ENCODE measurements at places on chromosomes 11 and 22. TPM values are rescaled to one million over a fixed set of nuclear protein-coding genes. Genes with fewer than 3 reads are reported as not detected.

DNA sequence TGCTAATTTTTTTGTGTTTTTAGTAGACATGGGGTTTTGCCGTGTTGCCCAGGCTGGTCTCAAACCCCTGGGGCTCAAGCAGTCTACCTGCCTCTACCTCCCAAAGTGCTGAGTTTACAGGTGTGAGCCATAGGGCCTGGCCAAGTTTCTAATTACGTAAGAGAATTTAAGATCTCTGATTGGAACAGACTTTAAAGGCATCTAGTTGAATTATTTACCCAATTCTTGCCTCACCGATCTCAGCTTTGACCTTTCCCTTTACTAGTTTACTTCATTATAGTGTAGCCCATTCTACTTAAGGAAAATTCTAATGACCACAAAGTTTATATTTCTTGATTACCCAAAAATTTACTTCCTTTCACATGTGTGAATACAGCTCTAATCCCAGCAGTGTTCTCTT, 81.6 kb downstream of the YAP1 start:
- no peaks in the 10 kb centered on the region for H3K27me3 ChIP-seq
- no peaks in the 10 kb centered on the region for H3K36me3 ChIP-seq
- no peak for DNase-seq
- H3K4me3 ChIP-seq, result no peak overlapping the region
- H3K27ac ChIP-seq, result no peak overlapping the region

DNA sequence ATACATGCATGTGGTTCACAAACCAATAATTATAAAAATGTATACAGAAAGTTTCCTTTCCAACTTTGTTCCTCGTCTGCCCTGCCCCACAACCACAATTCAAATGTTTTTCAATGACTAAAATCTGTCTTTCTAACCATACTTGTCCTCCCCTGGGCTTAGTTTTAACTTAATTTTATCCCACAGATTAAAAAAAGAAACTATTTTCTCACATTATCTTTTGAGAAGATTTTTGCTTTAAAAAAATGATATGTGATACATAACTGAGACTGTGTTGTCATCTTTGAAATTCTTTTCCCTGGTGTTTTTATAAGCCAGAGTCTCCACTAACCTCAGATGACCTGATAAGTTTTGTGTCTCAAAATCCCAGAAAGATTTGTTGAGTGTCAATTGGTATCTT, 79.0 kb downstream of the FDX1 start:
- no peak overlapping the region for H3K27ac ChIP-seq
- H3K4me3 ChIP-seq, result no peak overlapping the region
- no peak for DNase-seq
- H3K36me3 ChIP-seq, result no peaks in the 10 kb centered on the region
- H3K4me1 ChIP-seq, result no peaks in the 10 kb centered on the region

- DNase-seq, result no peak
- H3K27ac ChIP-seq, result no peak overlapping the region
- peaks cover 3% of the 10 kb centered on the region for H3K27me3 ChIP-seq
- H3K4me1 ChIP-seq, result no peaks in the 10 kb centered on the region
- H3K4me3 ChIP-seq, result no peak overlapping the region
- H3K36me3 ChIP-seq, result no peaks in the 10 kb centered on the region
Observed at GRCh38 chr11:66297610-66298009, 5.9 kb downstream of the TMEM151A start.

GRCh38 chr11:72070491-72070890, 9.9 kb downstream of the NUMA1 start:
- no peaks in the 10 kb centered on the region for H3K27me3 ChIP-seq
- DNase-seq, result no peak
- H3K4me3 ChIP-seq, result no peak overlapping the region
- peaks cover 2% of the 10 kb centered on the region for H3K36me3 ChIP-seq

DNA sequence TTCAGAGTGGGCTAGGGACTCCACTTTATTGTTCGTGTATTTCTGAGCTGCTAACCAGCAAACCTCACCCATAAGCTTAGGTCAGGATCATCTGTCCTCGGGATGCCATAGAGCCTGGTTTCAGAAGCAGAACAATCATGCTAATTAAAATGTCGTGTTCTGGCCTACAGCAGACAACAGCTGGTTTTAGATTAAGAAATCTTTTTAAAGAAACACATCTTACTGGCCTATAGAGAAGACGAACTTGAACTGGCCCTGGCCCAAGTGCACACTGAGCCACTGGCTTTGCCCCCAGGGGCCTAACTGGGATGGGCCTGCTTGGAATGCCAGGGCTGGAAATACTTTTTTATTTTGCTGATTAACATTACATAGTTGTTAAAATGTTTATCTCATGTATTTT, 63.2 kb downstream of the ALX4 start:
- no peaks in the 10 kb centered on the region for H3K4me1 ChIP-seq
- H3K4me3 ChIP-seq, result no peak overlapping the region
- H3K27me3 ChIP-seq, result no peaks in the 10 kb centered on the region
- no peak overlapping the region for H3K27ac ChIP-seq

- H3K27ac ChIP-seq, result no peak overlapping the region
- no peaks in the 10 kb centered on the region for H3K27me3 ChIP-seq
- no peaks in the 10 kb centered on the region for H3K36me3 ChIP-seq
- no peaks in the 10 kb centered on the region for H3K4me1 ChIP-seq
Observed at GRCh38 chr11:15141381-15141780, 26.7 kb downstream of the INSC start.

DNA sequence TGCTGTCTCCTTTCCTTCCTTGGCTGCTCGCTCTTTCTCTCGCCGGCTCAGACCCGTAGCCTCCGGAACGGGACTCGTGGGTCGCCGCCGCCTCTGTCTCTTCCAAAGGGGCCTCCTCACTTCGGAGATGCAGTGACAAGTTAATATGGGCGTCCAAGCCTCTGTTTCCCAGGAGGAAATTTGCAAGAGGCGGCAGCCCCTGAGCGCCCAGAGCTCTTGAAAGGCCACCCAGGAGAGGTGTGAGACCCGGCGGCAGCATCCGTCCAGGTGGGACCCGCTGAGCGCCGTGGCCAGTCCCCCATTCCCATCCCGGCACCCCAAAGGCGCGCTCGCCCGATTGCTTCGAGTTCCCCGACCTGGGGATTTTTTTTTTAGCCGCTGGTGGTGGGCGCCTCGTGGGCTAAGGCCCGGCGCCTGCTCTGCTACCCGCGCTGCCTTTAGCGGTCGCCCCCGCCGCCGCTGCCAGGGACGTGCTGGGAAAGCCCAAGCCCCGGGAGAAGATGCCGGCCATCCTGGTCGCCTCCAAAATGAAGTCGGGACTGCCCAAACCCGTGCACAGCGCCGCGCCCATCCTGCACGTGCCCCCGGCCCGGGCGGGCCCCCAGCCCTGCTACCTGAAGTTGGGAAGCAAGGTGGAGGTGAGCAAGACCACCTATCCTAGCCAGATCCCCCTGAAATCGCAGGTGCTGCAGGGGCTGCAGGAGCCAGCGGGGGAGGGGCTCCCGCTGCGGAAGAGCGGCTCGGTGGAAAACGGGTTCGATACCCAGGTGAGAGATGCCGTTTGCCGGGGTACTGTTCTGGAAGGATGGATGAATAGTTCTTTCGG, 772 bp downstream of the NAV2 start:
- H3K27ac ChIP-seq, result no peak overlapping the region
- peaks cover 29% of the 10 kb centered on the region for H3K4me1 ChIP-seq
- H3K36me3 ChIP-seq, result no peaks in the 10 kb centered on the region
- peak; percentile 8 for DNase-seq

DNA sequence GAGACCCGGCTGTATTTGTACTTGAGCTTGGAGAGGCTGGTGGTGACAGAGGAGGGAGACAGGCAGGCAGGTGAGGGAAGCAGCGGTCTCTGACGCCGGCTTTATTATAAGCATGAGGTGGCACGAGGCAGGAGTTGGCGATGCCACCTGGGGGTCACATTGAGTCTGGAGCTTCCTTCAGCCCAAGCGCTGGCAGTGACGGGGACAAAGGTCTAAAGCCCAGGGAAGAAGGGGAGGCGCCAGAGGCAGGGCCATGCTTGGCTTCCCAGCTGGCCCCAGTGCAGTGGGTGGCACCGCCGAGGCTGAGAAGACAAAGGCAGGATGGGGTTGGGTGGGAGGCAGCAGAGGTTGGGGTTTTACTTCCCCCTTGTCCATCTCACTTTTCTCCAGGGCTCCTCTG, 4.5 kb downstream of the FXYD2 start:
- H3K27ac ChIP-seq, result no peak overlapping the region
- H3K27me3 ChIP-seq, result peaks cover 2% of the 10 kb centered on the region
- H3K4me3 ChIP-seq, result no peak overlapping the region
- peaks cover 74% of the 10 kb centered on the region for H3K4me1 ChIP-seq
- no peaks in the 10 kb centered on the region for H3K36me3 ChIP-seq
- no peak for DNase-seq

DNA sequence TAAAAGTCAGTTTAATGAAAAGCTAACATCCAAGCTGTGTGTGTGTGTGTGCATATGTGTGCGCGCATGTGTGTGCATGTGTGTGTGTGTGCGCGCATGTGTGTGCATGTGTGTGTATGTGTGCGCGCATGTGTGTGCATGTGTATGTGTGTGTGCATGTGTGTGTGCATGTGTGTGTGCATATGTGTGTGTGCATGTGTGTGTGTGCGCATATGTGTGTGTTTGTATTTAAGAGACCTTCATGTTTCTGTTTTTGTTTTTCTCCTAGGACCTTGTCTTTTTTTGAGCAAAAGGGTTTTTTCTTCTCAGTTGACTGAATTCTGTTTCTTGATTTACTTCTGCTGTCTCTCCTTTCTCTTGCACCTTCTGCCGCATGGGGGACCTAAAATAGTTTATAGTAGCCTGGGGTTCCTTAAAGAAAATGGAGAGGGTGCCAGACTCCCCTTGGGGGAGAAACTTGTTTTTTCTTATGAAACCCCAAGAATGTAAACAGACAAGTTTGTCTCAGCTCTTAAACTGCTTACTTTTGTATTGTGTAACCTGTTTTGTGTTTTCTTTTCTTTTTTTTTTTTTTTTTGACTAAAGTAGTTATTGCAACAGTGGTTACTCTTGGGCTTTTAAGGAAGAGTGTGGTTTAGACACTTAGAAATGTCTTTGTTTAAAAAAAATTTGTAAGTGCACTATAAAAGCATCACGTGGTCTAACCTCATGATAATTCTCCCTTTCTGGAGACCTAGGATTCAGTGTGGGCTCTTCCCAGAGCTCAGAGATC, 53.0 kb downstream of the OSBPL5 start:
- no peak overlapping the region for H3K4me3 ChIP-seq
- H3K27me3 ChIP-seq, result no peaks in the 10 kb centered on the region
- DNase-seq, result peak; percentile 28
- H3K27ac ChIP-seq, result peak overlapping the region; percentile 50
- H3K4me1 ChIP-seq, result peaks cover 29% of the 10 kb centered on the region

DNA sequence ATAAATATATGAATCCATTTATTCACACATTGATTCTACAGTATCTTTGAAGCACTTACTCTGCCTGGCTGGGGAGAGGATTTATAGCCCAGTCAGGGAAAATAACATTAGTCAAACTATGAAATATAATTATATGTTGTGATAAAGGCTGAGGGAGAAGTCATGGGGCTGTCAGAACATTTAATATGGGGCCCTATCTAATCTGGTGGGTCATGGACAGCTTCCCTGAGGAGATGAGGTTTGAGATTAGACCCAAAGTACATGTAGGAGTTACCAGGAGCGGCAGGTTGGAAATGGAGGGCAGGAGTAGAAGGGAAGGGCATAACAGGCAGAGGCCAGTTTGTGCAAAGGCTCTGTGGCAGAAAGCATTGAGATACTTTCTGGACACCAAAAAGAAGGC, 86.2 kb downstream of the DEPDC5 start:
- DNase-seq, result no peak
- no peak overlapping the region for H3K27ac ChIP-seq
- peaks cover 57% of the 10 kb centered on the region for H3K36me3 ChIP-seq
- no peaks in the 10 kb centered on the region for H3K4me1 ChIP-seq
- no peak overlapping the region for H3K4me3 ChIP-seq

GRCh38 chr11:102416976-102417375, 35.6 kb downstream of the TMEM123 start:
- H3K36me3 ChIP-seq, result no peaks in the 10 kb centered on the region
- peaks cover 10% of the 10 kb centered on the region for H3K4me1 ChIP-seq
- no peak overlapping the region for H3K27ac ChIP-seq
- no peak for DNase-seq
- no peaks in the 10 kb centered on the region for H3K27me3 ChIP-seq

DNA sequence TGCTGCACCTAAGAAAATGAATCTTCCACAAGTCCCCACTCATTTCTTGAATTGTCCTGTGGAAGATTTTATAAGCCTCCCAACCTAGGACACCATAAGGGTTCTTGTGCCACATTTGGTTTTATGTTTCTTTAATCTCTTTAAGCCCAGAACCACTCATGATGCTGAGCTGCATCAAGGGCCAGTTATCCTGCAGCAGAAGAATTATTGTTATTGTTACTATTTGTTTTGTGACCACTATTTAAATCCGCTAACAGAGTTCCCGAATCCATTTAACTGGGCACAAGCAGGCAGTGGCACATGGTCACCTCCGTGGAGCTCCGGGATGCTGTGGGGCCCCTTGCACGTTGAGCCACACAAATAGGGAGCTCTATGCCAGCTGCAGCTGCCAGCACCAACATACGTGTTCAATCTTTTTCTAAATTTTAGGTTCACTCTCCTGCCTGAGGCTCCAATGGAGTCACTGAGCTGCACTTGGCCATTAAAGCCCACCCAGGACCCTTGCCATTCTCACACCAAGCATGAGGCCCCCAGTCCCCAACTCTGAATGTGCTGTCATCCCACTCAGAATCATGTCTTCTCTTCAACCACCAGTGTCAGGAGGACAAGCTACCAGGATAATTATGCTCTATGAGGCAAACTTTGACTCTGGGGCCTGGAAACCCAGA, 60.6 kb downstream of the DGCR2 start:
- no peak overlapping the region for H3K27ac ChIP-seq
- no peak overlapping the region for H3K4me3 ChIP-seq
- DNase-seq, result no peak
- no peaks in the 10 kb centered on the region for H3K4me1 ChIP-seq
- no peaks in the 10 kb centered on the region for H3K27me3 ChIP-seq
- H3K36me3 ChIP-seq, result peaks cover 84% of the 10 kb centered on the region

DNA sequence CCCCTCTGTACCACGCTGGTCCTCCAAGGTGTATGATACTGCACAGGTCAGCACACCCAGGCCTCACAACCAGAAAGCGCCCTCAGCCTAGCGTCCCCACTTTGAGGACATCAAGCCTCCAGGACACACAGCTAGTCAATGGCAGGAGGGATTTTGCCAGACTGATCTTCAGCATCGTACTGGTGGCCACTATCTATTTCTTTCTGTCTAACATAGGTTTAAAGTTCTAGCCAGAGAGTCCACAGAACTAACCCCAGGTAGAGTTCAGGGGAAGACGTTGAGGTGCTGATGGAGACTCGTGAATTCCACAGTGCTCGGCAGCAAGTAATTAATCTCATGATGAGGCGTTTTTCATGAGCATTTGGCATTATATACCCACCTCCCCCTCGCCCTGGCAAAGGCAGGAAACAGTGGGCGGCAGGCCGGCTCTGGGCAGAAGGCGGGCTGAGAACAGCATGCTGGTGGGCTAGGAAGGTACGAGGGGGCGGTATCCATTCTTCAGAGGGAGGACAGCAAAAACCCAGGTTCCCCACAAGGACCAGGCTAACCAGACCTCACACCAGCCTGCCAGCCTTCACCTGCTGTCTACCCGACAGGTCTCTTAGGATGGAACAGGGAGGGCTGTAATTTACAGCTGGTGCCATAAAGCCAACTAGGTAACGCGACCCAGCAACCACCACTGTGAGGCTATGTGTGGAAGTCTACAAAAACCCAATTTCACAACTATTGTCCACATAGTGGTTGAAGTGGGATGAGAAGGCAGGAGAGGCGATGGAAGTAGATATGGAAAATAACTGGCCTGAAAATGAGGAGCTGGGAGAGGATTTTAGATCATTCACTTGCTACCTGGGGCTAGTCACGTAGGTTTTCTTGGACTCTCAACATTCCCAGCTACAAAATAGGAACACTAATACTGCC, 18.5 kb downstream of the MYH9 start:
- peak overlapping the region; percentile 49 for H3K27ac ChIP-seq
- no peak for DNase-seq
- peaks cover 97% of the 10 kb centered on the region for H3K4me1 ChIP-seq
- no peaks in the 10 kb centered on the region for H3K27me3 ChIP-seq
- peaks cover 7% of the 10 kb centered on the region for H3K36me3 ChIP-seq
- no peak overlapping the region for H3K4me3 ChIP-seq

P2RY2 gene
- total RNA-seq, result 0.27 TPM

CSNK2A3 gene
- total RNA-seq, result 0.33 TPM

KRTAP5-1 gene
- total RNA-seq, result not detected

OR6A2 gene
- total RNA-seq, result not detected
